SK-N-DZ (cell line): ENCODE measurements at places on chromosomes 16 and 17.
A peak's percentile ranks its signal among the peaks of the same experiment; 100 is the strongest.

DNA sequence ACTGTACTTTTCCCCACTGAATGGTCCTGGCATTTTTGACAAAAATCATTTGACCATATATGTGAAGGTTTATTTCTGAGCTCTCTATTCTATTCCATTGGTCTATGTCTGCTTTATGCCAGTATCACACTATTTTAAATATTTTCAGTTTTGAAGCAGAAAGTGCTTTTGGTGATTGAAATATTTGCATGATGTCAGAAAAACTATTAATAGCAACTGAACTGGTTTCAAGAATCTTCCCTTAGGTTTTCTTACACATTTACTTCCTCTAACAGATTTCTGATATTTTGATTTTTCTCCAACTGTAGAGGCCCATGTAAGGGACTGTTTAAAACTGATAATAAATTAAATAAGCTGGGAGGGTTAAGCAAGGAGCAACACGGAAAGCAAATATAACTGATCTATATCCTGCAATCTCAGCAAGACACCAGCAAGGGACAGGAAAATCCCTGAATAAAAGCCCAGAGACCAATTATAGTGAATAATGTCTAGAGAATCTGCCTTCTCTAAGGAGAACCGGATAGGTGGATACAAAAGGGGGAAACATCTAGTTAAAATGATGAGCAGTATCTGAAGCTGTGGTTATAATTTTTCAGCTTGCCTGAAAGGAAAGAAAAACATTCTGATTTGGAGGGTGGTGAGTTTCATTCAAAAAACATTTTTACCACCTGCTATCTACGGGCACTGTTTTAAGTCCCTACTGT is 80.9 kb upstream of the STAC2 start:
- no peak for DNase-seq

GRCh38 chr17:51353296-51353695 is 93.0 kb downstream of the UTP18 start:
- DNase-seq, result no peak

DNA sequence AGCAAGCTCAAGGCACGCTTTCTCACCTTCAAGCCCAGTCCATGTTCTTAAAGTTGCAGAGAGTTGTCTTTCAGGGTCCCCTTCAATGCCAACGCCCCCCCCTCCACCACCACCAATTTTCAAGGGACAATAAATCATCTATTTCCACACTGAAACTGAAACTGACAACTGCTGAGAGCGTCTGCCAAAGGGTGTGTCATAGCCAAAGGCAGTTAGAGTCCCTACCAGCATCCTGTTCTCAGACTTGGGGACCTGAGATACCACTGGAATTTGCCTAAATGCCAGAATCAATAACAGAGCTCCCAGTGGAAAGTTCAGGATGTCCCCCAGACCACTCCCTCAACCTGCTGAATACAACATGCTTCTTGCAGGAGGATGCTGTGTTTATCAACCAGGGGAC is 133.2 kb upstream of the SOX9 start:
- DNase-seq, result no peak

- DNase-seq, result no peak
Measured at GRCh38 chr17:81891303-81891552, 158 bp downstream of the ALYREF start.

- peak; percentile 61 for DNase-seq
Measured at GRCh38 chr16:48503779-48504178, 106.2 kb downstream of the N4BP1 start.

- no peak for DNase-seq
Measured at GRCh38 chr17:69500911-69501429, 86.5 kb downstream of the MAP2K6 start.

- peak; percentile 92 for DNase-seq
Measured at GRCh38 chr17:73155410-73156165, 9.2 kb upstream of the SSTR2 start.

- DNase-seq, result peak; percentile 76
Measured at GRCh38 chr17:30093463-30094147, 23.0 kb upstream of the NSRP1 start.

DNA sequence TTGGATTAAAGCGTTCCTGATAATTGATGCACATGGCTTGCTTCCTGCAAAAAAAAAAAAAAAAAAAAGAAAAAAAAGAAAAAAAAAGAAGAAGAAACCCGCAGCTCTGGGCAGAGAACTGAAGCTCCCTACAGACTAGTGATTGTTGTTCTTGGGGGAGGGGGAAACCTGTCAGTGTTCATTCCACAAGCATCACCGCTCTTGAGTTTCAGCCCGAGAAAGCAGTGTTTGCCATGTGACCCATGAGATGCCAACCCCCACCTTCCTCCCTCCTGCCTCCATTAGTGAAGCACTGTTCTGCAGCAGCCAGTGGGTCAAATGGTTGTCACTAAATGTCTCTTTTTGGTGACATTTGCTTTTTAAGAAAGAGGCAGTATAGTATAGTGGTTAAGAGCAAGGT is 1.7 kb downstream of the USP43 start:
- DNase-seq, result no peak

- peak; percentile 82 for DNase-seq
Measured at GRCh38 chr17:45584092-45585036, 93.8 kb upstream of the PLEKHM1 start.
